Osteocyte (in vitro differentiated cells): ENCODE measurements at places on chromosomes 2 and 18. TPM values are rescaled to one million over a fixed set of nuclear protein-coding genes. Genes with fewer than 3 reads are reported as not detected.

Gene AQP12A
- total RNA-seq = not detected in 2 replicates

Gene RBM45
- 12.9 and 13.0 TPM in 2 replicates for total RNA-seq

Gene CRYGD
- total RNA-seq = not detected in 2 replicates

Gene RNF152
- total RNA-seq = 70.0 and 76.4 TPM in 2 replicates

DNA sequence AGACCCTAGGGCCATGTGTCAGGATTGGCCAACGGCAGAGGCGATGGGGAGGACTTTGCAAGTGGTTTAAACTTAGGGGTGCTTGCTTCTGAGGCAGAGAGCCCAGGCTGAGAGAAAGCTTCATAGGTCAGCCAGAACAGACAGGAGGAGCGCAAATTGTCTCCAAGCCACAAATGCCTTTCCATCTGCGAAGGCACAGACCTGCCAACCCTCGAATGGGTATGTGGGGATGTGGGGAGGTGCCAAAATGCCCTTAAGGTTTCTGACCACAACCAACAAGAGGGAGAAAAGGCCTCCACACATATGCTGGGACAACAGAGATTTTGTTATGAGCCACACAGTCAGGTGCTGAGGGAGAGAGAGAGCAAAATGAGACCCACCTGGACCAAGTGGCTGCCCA is 283.6 kb downstream of the CYP26B1 start:
- peaks cover 37% of the 10 kb centered on the region for H3K27me3 ChIP-seq
- no peak for DNase-seq
- H3K4me1 ChIP-seq = no peaks in the 10 kb centered on the region
- H3K4me3 ChIP-seq = no peak overlapping the region

GRCh38 chr2:69844560-69844959 is 15.1 kb downstream of the GMCL1 start:
- H3K27me3 ChIP-seq = no peaks in the 10 kb centered on the region
- H3K36me3 ChIP-seq = peaks cover 32% of the 10 kb centered on the region
- H3K4me1 ChIP-seq = no peaks in the 10 kb centered on the region
- DNase-seq = no peak
